ENCODE measurements at places on chromosomes 16 and 17.

DNA sequence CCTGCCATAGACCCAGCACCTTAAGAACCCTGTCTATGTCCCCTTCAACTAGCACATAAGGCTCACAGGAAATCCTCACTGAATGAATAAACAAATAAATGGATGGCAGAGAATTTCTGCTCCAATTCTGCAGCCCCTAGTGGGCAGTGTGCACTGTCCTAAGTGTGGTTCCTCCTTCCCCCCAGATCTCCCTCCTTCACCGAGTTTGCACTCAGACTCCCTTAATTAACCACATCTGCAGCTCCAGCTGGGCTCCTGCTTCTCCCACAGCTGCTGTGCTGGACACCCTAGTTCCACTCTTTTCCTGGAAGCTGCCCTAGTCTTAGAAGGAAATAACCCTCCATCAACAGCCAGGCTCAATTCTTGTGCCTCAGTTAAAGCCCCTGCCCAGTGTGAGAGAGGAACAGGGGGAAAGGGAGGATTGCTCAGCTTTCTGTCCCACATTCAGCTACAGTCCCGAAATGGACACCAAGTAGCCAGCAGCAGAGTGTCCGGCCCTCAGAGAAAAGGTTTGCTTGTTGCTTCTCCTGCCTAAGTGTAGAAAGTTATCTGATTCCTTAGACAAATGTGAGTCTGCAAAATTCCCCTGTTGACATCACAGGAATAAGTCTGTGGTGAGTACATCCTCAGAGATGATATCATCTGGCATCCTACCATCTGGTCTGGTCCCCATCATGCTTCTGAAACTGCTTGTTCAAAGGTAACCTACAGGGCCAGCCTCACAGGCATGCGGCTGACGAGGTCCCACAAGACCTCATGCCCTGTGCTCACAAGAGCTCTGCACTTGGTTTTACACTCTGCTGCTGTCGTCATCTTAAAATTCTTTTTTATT lies 12.3 kb downstream of the LRRC3C start:
- DNase-seq, result peak; percentile 58

DNA sequence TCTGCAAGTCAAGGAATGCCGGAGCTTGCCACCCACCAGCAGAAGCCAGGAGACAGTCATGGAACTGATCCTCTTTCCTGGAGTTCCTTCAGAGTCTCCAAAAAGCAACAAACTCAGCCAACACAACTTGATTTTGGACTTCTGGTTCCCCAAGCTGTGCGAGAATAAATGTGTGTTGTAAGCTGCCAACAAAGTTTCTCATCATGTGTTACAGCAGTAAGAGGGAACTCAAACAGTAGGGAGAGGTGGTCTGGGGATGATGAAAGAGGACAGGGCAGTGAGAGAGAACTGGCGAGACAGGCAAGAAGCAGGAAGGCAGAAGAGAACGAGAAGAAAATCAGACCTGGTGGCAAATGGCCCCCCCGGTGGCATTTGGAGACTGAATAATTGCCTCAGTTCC lies 204.9 kb downstream of the MAF start:
- no peak for DNase-seq

- DNase-seq, result no peak
Observed at GRCh38 chr17:34390649-34391048, 27.6 kb upstream of the CCL1 start.

GRCh38 chr17:1930337-1930645 lies 94.8 kb downstream of the RTN4RL1 start:
- no peak for DNase-seq

DNA sequence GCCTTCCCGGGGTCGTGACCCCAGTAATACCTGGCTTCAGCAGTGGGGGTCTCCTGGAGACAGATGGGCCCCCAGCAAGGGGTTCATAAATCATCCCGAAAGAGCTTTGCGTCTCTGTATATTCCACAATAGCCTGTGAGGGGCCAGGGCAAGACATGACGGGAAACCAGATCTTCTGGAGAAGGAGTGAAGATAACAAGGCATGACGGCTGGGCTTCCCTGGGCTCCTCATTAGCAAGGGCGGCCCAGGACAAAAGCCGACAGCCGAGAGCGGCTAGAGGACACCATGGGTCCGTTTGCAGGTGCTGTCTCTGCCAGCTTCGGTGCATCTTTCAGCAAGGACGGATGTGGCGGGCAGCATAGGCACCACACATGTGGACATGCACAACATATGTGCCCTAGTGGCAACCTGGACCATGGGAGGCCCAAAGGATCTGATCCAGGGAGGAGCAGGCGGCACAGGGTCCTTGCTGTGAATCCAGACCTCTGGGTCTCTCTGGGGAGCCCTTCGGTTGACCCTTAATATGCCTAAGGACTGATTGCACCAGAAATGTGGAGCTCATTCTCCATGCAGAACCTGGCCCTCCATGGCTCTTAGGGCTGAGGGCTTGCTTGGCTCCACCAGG lies 136.9 kb upstream of the FOXF1 start:
- DNase-seq, result no peak

DNA sequence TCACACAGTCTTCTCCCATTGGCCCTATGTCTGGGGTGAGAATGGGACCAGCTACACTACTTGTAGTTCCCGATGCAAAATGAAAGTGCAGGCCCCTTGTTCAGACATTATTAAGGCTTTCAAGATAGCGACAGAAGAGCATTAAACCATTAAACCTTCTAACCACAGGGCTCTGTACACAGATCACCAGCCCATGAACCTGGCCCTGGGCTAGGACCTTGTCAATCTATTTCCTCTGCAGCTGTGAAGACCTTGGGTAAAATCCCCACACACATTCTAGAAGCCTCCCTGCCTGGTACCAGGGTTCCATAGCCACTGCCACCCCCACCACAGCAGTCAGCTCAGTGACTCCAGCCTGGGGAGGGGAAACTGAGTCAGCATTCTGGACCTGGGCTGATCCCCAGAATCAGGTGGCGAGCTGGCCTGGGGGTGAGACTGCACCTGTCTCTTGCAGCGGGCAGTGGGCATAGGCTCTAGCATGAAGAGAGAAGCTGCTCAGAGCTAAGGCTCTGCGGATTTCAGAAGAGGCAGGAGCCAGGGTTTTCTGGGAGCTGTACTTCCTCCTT lies 119.7 kb upstream of the LHX1 start:
- no peak for DNase-seq

- DNase-seq, result no peak
Observed at GRCh38 chr16:3304370-3304769, 860 bp downstream of the TIGD7 start.

GRCh38 chr17:52128721-52129120 lies 29.8 kb downstream of the CA10 start:
- DNase-seq, result no peak

DNA sequence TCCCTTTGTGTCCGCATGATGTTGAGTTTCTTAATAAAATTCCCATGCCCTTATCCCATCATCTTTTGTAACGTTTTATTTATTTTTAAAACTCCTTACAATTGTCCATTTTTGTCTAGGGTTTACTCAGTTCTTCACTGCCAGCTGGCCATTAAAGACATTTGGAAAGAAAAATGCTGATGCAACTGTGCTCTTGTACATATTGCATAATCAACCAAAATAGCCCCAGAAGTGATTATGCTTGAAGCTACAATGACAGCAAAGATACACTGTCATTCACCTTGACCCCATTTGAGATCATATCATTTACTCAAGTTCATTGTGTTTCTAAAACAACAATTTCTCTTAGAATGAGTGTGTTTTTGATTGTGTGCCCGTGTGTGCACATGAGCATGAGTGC lies 1074.6 kb upstream of the RBFOX1 start:
- DNase-seq, result no peak

DNA sequence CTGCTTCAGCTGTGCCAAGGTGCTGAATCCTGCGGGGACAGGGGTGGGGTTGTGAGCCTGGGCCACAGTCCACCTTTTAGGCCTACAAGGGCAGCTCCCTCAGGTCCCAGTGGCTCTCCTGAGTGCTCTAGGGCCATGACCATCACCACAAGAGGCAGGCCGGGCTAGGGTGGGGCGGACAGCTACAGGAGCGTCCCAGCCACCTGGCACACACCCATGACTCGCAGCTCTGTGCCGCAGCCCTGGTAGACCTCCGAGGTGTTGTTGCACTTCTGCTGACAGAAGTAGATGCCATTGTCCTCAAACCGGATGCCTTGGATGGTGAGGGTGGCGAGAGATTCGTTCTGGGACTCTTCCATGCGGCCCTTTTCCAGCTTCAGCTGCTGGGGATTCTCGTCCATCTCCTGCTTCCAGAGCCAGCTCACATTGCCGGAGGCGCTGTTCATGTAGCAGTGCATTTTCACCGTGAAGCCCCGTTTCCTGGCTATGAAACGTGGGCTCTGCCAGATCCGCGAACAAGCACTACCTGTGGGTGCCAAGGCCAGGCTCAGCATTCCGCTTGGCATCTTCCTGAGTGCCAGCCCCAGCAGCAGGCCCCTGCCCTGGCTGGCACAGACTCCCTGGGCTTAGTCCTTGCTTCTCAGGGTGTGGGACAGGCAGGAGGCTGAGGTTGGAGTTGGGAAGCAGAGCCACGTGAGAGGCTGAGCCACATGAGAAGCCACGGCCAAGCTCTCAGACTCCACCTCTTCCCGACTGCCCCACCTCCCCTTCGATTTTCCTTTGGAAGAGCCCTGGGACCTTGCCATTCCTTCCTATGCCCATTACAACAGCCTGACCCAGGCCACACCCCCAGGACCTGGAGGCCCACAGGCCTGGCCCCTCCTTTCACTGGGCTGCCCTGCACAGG lies 2.0 kb downstream of the CD79B start:
- DNase-seq, result no peak
